ENCODE measurements at places on chromosomes 5 and 9.
A peak's percentile ranks its signal among the peaks of the same experiment; 100 is the strongest.

DNA sequence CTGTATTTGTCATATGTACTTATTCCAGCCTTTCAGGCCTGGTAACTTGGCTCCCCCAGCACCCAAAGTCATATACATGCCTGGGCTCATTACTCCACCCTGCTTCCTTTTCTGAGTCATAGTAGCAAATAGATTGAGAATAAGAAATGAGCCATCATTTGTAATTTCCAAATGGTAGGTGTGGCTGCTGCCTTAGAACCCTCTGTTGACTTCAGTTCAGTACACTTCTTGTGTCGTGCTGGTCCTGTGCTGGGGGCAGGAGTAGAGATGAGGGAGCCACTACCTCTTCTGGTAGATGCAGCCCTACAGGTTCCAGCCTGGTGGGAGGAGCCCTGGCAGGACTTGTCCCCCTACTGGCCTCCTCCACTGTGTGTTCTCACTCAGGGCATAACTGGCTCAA, 11.1 kb downstream of the GM2A start:
- DNase-seq: no peak

GRCh38 chr5:90191352-90192045, 218.1 kb downstream of the CETN3 start:
- DNase-seq: no peak

DNA sequence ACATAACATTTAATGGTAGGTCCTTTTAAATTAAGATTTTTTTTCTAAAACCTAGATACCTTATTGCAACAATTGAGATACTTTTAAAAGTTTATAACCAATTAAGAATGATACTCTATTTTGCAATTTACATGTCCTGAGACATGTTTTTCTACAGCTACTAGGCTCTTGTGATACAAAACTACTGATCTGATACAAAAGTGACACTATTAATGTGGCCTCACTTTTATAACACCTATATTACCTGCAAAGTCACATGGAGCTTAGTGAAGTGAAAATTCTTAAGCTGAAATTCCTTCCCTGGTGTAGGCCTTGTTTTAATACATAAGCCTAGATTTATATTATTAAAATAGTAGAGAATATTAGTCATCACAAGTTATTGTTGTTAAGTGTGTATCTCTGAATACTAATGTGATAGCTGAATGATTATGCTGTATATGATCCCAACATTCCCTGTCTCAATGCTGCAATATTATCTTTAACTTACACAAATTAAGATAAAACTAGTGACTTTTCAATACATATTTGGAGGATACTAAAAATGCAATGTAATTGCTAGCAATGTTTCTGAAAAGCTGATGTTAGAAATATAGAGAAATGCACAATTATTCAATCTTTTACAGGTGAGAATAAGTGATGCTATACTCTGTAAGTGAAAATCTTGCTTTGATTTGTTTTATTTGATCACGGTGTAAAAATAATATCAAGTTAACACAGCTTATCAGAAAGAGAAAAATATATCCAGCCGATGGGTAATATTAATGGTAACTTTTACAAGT, 2.6 kb downstream of the NFIB start:
- DNase-seq: no peak

DNA sequence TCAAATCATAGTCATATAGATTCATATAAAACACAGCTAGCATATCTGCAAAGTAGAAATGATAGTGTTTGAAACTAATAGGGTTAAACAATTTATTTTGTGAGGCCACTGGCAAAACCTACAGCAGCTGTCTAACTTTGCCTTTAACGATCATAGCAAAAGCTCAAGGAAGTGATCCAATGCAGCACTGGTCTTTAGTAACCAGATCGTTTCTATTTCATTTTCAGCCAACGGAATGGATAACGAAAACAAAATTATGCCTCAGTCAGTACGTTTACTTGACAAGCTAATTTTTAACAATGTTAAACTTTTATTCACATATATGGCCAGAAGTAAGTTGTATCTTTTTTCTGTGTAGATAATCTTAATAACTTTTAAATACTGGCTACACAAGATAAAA, 17.7 kb downstream of the MLLT3 start:
- DNase-seq: peak; percentile 37

GRCh38 chr5:28296254-28297013, 1258.0 kb upstream of the CDH9 start:
- no peak for DNase-seq

GRCh38 chr9:111854799-111855198, 41.8 kb upstream of the UGCG start:
- no peak for DNase-seq

- DNase-seq: no peak
Measured at GRCh38 chr9:36064448-36065037, 27.8 kb downstream of the RECK start.

- no peak for DNase-seq
Measured at GRCh38 chr9:79617395-79617794, 45.6 kb downstream of the TLE4 start.

GRCh38 chr9:107020040-107020530, 157.1 kb downstream of the ZNF462 start:
- peak; percentile 2 for DNase-seq

DNA sequence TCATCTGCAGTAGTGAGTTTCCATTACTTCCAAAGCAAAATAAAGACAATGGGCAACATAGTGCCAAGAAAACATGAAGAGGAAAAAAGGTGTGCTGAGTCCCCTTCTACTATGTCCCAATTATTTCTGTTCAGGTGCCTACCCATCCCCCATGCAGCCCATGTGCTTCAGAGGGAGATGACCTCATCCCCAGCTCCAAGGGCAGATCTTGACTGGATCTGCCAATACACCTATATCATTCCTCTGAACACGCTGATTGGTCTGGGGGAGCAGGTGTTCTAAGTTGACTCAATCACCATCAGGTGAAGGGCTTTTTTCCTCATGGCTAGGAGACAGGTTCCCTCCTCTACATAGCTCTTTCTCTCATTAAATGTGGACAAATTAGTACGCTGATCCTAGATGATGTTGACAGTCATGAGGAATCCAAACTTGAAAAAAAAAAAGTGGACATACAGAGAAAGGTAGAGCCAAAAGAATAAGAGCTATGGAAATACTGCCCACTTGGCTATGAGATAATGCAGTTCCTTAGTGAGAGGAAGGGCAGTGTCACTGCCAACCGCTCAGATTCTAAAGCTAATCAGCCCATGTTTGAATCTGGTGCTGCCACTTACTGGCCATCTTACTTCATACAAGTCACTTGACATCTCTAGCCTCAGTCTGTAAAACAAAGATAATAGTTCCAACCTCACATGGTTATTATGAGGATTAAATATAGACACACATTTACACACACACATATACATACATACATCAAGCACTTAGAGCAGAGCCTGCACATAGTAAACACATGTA, 23.1 kb downstream of the PRELID2 start:
- no peak for DNase-seq

DNA sequence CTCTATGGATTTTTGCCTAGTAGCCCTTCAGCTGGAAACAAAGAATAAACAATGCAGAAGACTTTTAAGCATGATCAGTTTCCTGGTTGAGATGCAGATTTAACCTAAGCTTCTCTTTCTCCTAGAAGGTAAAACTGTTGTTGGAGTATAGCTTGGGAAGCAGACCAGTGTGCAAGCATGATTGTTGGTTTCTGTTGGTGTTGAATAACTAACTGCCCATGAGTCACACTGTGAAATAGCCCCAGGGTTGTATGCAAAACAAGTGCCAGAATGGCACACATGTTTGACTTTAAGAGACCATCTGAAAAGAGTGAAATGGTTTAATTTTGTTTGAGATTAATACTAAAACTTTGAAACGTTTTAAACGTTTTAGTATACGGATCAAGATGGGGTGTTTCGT, 227.1 kb downstream of the ARHGEF28 start:
- DNase-seq: no peak

DNA sequence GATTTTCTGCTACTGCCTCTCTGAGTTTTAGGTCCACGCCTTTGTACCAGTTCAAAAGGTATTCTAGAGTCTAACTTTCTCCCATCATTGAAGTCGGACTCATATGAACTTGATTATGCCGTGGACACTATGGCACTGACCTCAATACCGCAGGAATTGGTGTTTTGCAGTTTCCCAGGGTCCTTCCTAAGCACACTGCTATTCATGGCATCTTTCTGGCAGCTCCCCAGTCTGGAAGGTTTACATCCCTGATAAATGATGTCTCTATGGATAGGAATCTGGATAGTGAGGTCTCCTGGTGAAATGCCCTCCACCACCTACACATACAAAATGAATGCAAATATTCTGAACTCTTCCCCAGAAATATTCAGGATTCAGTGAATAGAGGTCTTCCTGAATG, 422.2 kb downstream of the CTNND2 start:
- no peak for DNase-seq

GRCh38 chr5:116970318-116970717, 395.7 kb upstream of the SEMA6A start:
- DNase-seq: no peak

GRCh38 chr9:5578018-5578697, 50.7 kb upstream of the RIC1 start:
- DNase-seq: no peak

DNA sequence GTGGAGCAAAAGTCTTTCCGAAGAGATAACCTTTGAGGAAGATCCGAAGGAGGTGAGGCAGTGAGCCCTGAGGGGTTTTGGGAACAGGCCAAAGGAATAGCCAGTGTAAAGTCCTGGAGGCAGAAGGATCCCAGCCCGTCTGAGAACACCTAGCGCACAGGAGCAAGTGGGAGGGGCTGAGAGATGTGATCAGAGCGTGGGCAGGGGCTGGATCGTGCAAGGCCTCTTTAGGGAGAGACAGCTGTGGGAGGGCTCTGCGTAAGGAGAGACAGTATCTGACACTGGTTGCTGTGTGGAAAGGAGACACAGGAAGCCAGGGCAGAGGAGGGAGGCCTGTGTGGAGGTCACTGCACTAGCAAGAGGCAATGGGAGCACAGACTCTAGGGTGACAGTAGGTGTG, 68.2 kb downstream of the BARX1 start:
- no peak for DNase-seq

- DNase-seq: no peak
Measured at GRCh38 chr5:173644673-173645436, 28.4 kb upstream of the BOD1 start.

- DNase-seq: no peak
Measured at GRCh38 chr5:104372376-104372775, 809.8 kb upstream of the NUDT12 start.

DNA sequence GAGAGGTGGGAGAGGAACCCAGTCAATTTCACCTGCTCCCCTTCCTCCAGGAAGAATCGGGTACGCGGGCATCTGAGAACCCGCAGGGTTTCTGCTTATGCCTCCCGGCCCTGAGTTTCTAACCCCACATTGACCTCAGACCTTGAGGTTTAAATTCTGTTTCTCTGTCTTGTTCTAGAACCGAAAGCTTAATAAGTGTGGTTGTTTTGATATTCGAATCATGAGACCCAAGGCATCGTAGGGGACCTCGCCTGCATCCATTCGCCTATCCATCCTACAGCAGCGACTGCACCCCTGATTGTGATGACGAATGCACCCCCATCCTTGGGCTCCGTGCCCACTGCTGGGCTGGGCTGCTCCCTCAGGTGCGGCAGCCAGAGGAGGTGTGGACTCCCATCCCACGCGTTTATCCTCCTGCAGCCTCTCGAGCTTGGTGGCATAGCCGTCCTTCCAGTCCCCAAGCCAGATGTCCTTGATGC, 80.8 kb upstream of the IER5L start:
- no peak for DNase-seq

DNA sequence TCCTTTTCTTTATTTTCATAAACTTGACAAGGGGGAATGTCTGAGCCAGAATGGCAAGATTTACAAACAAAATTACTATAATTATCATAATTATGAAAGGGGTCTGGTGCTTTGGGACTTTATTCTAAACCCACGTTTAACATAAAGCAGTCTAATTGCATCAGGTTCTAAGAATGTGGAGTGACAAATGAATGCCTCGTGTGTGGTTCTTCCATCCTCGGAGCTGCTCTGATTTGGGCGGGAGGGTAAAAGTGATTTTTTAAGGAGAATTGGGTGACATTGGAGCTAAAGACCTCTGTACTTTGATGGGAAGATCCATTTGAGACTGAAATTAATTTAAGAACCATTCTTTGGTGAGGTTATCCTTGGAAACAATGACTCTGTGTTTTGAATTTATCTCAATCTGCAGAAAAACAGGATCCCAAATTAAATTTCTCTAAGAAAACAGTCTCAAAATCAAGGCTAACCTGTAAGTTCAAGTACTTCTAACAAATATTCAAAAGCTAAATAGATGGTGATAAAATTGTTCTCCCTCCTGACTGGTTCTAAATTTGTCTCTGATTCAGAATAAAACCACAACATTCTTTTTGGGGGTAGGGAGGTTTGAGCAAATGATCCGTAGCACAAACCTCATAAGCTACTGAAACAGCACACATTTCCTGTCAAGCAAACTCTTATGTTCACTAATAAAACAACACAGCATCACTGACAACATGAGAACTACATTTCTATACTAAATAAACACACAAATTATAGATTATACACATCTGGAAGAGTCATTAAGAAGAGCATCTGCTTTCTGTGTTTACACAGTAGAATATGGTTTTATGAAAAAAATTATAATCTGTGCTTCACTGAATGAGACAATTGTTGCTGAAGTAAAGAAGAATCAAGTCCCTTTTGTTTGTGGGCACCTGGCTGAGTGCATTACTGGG, 85.5 kb downstream of the DCP2 start:
- DNase-seq: no peak

GRCh38 chr5:140869555-140869886, 764 bp downstream of the PCDHA11 start:
- DNase-seq: no peak

- no peak for DNase-seq
Measured at GRCh38 chr5:96279801-96280542, 153.1 kb downstream of the PCSK1 start.

All from T-cell (primary cell).